T-cell (primary cell): ENCODE measurements at places on chromosomes 4 and X. TPM values are rescaled to one million over a fixed set of nuclear protein-coding genes. Genes with fewer than 3 reads are reported as not detected.

The TRMT10A gene
- total RNA-seq: 3.5 TPM

The NXF2B gene
- not detected for total RNA-seq

The MSANTD1 gene
- total RNA-seq: 1.6 TPM

The ATP1B4 gene
- total RNA-seq: not detected

The AADAT gene
- not detected for total RNA-seq

The DCAF12L1 gene
- total RNA-seq: not detected

The ANK2 gene
- not detected for total RNA-seq

The KCND1 gene
- 2.8 TPM for total RNA-seq

The CLDN24 gene
- total RNA-seq: not detected

The HSPA4L gene
- 0.22 TPM for total RNA-seq

The RBMX2 gene
- total RNA-seq: 20.2 TPM

The FAM9B gene
- total RNA-seq: not detected

The ANKRD17 gene
- total RNA-seq: 60.1 TPM

The PLS3 gene
- 0.33 TPM for total RNA-seq

The MORC4 gene
- 11.1 TPM for total RNA-seq
